NCI-H1417 treated with DMSO at 0.1 percent for 48 hours (cell line): ENCODE measurements at places on chromosomes 5 and 9.

- DNase-seq, result no peak
Observed at GRCh38 chr5:136079195-136079985, 50.6 kb downstream of the TGFBI start.

DNA sequence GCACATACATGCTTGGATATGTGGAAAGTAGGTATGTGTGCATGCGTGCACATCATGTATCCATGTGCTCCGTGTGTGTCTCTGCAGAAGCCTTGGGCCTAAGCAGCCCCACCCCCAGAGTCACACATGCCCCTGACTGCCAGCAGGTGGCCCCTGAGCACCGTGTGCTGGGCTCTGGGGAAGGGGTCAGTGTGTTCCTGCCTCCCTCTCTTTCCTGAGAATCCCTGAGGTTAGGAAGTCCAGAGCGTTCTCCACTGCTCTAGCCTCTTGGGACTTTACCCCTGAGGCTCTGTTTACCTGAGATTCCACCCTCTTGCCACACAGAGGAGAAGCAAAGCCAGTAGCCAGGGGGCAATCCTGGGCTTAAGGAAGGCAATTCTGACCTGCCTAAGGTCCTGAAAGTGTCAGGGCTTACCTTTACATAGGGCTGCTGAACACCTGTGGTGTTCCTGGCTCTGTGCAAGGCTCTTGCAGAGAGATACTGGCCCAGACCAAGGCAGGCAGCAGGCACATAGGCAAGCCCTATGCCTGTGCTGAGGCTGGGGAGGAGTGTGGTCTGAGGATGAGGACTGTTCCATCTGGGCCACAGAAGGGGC, 207.3 kb downstream of the TMEM38B start:
- DNase-seq, result no peak

GRCh38 chr5:94260096-94260495, 358.3 kb downstream of the KIAA0825 start:
- DNase-seq, result no peak

GRCh38 chr9:79023134-79023580, 548.6 kb upstream of the TLE4 start:
- DNase-seq, result no peak

- DNase-seq, result no peak
Observed at GRCh38 chr5:169571355-169571754, 12.2 kb upstream of the SPDL1 start.

GRCh38 chr9:127402401-127403090, 5.6 kb downstream of the SLC2A8 start:
- DNase-seq, result no peak

- no peak for DNase-seq
Observed at GRCh38 chr5:17989036-17989435, 354.8 kb downstream of the TAF11L14 start.

- DNase-seq, result no peak
Observed at GRCh38 chr5:80097451-80097850, 62.3 kb downstream of the THBS4 start.

GRCh38 chr9:25742256-25742655, 64.0 kb upstream of the TUSC1 start:
- DNase-seq, result no peak

GRCh38 chr5:54309276-54309675, 1.1 kb downstream of the ARL15 start:
- DNase-seq, result no peak

- no peak for DNase-seq
Observed at GRCh38 chr9:137371521-137371941, 51.4 kb downstream of the EXD3 start.

- no peak for DNase-seq
Observed at GRCh38 chr5:142080248-142080647, 28.3 kb upstream of the NDFIP1 start.

GRCh38 chr9:128392302-128393144, 21.3 kb downstream of the URM1 start:
- DNase-seq, result no peak

DNA sequence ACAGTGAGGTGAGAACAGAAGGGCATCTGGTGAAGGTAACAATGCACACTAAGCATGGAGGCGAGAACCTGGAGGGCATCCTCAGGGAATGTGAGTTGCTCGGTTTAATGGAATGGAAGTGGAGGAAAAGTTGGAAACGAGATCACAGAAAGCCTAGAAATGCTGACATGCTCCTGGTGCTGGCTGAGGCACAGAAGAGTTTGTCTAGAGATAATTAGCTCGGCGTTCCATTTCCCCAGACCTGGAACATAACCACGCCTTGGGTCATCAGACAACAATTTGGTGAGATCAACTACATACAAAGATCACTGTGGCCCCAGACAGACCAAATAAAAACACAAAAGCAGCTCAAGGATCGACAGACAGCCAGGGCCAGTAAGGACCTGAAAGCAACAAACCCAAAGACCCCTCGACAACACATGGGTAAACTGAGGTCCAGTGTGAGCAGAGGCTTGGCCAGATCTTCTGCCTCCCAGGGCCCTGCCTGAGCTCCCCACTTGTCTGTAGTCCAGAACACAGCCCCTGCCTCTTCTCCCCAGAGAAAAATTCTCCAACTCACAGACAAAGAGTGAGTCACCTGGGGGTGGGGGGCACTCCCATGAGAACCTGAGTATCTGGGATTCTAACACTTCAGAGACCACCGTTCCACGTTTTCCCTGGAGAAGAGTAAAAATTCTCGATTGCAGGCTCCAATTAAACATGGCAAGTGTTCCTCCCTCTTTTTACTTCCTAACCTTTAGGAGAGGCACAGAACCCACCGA, 52.5 kb downstream of the SHB start:
- DNase-seq, result no peak

DNA sequence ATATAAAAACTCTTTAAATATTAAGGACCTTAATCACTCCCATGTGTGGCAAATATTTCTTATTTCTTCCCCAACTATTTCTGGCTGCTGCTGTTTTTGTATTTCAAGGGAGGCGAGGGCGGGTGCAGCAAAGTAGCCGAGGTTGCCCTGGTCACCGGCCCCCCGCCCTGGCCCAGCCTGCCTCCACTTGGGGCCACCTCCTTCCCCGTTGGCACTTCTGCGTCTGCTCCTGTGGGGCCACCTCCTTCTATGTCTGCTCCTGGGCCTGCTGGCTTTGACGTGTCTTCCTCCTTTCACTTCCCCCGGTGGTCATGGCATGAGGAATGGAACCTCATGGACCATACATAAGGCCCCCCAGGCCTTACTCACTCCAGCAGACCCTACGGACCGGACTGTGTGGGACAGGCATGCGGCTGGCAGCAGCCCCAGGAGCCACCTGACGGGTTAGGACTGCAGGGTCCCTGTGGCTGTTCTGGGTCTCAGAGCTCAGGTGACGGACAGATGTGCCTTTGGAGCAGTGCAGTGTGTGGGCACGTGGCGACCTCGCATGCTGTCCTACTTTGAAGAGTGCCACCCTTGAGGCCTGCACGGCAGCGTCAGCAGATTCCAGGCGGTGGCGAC, 5.8 kb upstream of the ENTPD8 start:
- DNase-seq, result no peak
